ENCODE measurements at places on chromosomes 5 and 9.

DNA sequence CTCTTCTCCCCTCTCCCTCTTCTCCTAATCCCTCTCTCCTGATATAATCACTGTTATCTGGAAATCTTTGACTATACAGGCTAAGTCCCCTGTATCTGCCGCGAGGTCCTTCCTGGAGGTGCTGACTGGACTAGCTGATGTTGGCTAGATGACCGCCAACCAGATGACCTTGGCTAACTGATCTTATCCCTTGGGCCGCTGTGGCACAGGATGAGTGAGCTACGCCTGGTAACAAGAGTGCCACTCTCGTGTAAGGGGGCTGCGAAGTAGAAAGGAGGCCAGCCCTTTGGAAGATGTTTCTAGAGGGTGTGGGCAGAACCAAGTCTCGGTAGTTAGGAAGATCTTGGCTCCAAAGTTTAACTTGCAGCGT, 345 bp upstream of the PRRC1 start:
- DNase-seq, result no peak

DNA sequence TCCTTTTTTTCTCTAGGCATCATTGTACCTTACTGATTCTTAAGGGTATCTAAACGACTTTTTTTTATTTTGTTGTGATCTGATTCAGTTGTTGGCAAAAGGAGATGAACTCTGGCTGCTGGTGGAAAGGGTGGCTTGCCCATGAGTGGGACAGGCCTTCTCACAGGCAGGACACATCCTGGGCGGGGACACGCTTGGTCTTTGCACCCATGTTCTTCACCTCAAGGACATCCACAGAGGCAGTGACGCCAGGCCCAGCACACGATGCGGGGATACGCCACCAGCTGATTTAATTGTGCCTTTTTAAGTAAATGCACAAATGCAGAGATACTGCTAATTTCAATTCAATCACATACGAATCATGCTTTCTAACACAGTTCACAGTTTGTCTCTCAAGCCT, 208.1 kb downstream of the FANCC start:
- DNase-seq, result no peak

GRCh38 chr5:13955896-13956295, 11.4 kb upstream of the DNAH5 start:
- no peak for DNase-seq

- no peak for DNase-seq
Measured at GRCh38 chr5:147248561-147248960, 13.7 kb downstream of the STK32A start.

DNA sequence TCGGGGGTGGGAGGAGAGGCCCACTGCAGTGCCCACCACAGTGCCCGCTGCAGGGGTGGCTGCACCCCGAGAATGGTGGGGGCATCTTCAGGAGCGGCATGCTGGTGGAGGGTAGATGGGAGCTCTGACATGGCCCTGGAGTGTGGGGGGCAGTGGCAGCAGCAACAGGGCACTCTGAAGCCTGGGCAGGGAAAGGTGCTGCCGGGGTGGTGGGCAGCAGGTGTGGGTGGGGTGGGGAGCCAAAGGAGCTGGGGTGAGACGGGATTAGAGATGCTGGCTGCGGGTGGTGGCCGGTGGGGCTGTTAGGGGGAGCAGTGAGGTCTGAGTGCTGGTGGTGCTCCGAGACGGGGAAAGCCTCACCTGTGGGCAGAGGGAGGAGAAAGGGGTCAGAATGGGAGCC, 18.0 kb downstream of the FAM193B start:
- no peak for DNase-seq

GRCh38 chr9:19469271-19469670, 60.5 kb downstream of the ACER2 start:
- DNase-seq, result no peak

DNA sequence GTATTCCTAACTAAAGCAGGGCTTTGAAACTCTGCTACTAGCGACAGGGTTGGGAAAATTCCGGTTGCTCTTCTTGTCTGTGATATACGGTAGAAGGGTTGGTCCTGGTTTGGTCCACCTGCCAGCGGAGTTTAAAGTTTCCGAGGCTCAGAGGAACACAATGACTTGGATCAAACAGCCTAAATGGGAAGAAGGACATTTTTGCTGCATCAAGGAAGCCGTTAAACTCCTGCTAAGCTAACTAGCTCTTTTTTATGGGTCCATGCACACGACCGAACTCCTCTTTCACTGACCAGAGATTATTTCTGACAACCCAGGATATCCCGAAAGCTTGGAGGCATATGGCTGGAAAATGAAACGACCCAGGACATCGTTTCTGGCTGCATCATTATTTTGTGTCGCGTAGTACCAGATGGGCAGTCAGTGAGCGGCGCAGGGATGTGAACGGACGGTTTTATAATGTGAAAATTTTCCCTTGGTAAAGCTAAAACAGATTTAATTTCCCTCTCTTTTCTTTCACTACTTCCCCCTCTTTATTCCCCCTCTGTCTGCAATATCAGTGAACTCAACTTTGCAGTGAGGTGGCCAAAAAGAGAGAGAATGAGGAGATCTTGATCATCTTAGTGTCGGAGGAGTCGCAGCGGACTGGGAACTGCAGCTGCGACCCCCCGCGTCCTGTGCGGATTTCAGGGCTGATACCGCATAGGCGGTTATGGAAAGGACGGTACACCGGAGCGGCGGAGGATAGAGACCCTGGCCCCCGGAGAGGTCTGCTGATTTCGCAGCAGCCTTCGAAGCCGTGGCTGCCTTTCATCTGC, at the start of gene LURAP1L:
LURAP1L (plus strand) TSS at position 160 of the 818 bp plus-strand sequence. CDS start 696 bp downstream, outside the sequence.
- no peak for DNase-seq

GRCh38 chr9:131969469-131969989, 110.1 kb downstream of the MED27 start:
- DNase-seq, result no peak

DNA sequence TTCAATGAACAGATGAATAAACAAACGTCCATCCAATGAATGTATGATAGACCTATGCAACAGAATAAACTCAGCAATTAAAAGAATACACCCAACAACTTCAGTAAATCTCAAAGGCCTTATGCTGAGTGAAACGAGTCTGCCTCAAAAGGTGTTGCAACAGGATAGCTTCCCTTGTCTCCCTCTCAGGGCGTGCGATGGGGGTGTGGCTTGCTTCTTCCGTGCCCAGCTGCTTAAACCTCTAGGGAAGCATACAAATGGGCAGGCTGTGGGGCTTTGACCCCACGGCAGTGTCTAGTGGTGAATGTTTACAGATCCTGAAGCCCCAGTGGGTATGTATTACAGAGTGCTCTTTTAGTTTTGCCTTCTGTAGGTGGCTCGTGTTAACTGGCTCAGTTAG, 87.0 kb upstream of the CCL21 start:
- DNase-seq, result peak; percentile 2

GRCh38 chr5:79301046-79301712, 65.2 kb downstream of the JMY start:
- DNase-seq, result no peak

DNA sequence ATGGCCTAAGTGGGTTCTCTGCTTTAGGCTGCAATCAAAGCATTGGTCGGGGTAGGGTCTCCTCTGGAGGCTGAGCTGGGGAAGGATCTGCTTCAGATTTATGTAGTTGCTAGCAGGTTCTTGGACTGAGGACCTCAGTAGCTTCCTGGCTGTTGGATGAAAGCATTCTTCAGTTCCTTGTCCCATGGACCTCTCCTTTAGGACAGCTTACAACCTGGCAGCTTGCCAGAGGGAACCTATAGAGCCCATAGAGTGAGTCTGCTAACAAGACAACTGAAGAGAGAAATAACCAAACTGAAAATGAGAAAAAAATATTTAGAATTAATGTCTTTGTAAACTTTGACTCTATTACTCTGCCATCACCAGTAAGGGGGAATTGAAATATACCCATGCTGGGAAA, 12.4 kb downstream of the MRPS30 start:
- no peak for DNase-seq

GRCh38 chr9:92342825-92343488, 17.2 kb downstream of the CENPP start:
- no peak for DNase-seq

- no peak for DNase-seq
Measured at GRCh38 chr9:89417832-89418473, 80.0 kb downstream of the SEMA4D start.

DNA sequence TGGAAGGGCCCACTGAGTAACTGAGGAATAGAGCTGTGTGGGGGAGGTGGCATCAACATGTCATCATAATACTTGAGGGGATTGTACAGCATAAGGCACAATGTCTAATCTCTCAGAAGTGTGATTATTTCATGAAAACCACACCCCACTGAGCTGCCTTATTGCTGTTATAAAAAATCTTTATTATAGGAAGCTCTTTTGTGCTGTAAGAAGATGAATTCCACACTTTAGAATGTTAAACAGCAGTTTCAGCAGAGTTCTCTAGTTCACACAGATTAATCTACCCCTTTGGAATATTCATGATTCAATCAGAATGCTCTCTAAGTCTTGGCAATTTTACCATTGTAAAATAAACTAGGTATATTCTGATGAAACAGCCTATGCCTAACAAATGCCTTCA, 1389.6 kb downstream of the PTPRD start:
- DNase-seq, result no peak

GRCh38 chr5:116507051-116507537, 67.5 kb downstream of the SEMA6A start:
- no peak for DNase-seq

DNA sequence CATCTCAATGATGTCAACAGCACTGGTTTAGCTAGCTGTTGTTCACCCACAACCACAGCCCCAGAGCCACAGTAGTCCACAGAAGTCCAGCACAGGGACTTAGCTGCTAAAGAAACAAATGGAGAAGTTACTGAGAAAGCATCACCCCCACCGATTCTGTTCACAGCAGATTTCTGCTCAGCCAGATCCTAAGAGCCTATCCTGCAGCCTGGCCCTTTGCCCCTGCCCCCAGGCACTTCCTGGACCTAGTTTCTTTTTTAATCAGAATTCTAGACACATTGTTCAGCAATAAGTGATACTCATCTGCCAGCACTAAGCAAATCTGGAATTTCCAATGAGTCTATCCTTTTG, 7.4 kb downstream of the B4GALT1 start:
- DNase-seq, result no peak

GRCh38 chr9:92196909-92197308, 81.7 kb upstream of the SPTLC1 start:
- DNase-seq, result no peak

DNA sequence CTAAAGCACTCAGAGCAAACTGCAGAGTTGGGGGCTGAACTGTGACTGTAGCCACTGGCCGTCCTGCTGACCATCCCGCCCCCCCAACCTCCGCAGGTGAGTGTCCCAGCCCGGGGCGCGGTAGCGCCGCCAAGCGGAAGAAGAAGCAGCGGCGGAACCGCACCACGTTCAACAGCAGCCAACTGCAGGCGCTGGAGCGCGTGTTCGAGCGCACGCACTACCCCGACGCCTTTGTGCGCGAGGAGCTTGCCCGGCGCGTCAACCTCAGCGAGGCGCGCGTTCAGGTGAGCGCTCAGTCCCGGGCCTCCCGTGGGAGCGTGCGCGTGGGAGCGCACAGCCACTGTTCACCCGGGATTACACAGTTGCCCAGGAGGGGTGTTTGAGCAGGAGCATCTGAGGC, 33.7 kb downstream of the PTGES start:
- no peak for DNase-seq

- no peak for DNase-seq
Measured at GRCh38 chr9:88106492-88106891, 31.8 kb downstream of the SPATA31C2 start.

GRCh38 chr9:127079446-127080140, 42.8 kb downstream of the ANGPTL2 start:
- DNase-seq, result no peak

- DNase-seq, result no peak
Measured at GRCh38 chr9:97557606-97558095, 56.2 kb downstream of the TMOD1 start.

DNA sequence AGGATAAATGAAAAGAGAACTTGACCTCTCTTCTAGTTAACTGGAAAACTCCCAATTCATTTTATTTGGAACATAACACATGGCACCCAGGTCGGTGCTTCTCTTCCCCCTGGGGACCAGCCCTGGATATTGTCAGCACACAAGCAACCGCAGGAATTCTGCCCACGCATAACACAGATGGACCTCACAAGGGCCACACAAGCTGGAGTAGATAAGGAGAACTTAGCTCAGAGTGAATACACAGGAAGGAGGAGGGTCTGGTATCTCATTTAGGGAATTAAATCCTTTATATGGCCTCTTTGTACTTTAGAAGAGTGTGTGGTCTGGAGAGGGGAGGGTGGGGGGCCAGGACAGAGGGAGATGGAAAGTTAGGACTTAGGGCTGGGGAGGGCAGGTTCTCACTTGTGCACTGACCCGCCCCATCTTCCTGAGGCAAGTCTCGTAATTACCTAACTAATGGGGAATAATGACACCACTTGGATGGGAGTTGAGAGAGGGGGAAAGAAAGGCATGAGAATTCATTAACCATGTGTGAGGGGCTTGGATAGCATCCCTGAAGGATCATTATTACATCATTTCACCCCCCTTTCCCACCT, 341.2 kb upstream of the WWC1 start:
- no peak for DNase-seq

DNA sequence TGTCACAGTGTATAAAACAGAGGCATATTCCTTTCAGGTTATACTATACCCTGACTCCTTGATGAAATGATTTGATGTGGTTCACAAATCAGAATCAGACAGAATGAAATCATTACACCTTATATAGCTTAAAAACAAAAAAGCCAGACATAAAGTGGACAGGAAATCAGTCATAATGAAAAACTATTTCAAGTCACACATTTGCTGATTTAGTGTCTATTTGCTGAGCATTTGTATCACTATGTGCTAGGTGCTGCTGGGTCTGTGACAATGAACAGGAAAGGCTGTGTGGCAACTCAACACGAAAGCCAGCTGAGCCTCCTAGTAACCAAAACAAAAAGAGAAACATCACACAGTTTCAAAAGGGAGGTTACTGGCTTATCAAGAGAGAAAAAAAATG, 194.0 kb downstream of the EFNA5 start:
- DNase-seq, result no peak

DNA sequence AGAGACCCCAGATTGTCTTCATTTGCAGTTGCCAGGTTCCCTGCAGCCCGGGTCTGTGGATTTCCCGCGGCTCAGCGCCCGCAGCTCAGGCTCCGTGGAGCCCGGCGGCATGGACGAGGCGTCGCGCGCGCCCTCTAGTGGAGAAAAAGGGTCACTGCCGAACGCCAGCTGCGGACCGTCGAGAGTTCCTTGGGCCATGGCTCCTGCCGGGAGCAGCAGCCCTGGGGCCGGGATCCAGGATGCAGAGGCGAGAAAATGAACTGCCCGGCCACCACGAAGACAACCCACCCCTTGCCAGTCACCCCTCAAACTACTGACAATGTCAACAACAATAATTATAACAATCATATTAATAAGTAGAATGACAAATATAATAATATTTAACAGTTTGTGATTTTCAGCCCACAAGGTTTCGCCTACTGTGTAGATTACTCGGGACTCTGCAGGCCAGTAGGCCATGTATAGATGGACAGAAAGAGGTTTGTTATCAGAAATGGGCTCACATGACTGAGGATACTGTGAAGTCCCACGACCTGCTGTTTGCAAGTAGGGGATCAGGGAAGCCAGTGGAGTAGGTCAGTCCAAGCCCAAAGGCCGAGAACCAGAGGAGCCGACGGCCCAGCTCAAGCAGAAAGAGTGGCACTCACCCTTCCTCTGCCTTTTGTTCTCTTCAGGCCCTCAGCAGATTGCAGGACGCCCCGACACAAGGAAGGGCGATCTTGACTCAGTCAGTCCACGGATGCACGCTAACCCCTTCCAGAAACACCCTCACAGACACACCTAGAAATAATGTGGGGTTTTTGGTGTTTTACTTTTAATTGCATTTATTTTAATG, 43.1 kb downstream of the BOD1 start:
- DNase-seq, result peak; percentile 21

GRCh38 chr5:140398379-140398811, 3.2 kb upstream of the ANKHD1 start:
- DNase-seq, result no peak

GRCh38 chr5:151293624-151294023, 9.9 kb downstream of the SLC36A3 start:
- no peak for DNase-seq
